GM10248 (cell line): ENCODE measurements at places on chromosomes 7 and 10.

DNA sequence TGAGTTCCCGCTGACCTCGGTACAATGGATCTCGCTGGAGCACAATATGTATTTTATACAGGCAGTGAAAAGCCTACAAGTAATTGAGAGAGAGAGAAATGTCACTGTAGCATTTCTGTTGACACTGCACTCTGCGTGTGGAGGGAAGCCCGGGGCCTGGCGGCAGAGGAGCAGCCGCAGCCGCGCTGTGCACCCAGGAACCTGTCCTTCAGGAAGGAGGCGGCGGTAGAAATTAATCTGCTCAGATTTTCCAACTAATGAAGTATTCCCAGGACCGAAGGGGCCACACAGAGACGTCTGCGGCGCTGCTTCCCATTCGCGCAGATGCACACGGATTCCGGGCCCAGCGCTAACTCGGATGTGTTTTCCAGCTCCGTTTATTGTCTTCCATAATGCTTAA, 170.1 kb downstream of the EBF3 start:
- DNase-seq, result no peak

GRCh38 chr7:68485253-68485917, 1112.9 kb upstream of the AUTS2 start:
- DNase-seq, result no peak

- DNase-seq, result no peak
Measured at GRCh38 chr7:134558370-134558769, 9.5 kb downstream of the AKR1B15 start.

DNA sequence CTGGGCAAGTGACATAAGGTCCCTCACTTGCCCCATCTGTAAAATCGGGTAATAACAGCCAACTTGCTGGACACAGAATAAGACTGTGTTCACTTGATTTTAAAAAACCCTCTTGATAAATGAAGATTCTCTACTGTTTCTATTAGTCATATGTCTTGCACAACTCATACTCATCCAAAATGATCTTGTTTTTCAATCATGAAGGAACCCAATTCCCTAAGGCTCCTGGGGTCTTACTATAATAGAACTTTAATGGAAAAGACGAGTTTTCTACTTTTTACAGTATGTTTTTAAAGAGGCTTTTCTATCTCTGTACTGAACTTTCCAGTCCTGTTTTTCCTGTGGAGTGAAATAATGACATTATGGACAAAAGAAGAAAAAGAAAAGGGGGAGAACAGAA, 103.8 kb downstream of the ARID5B start:
- no peak for DNase-seq
